ENCODE measurements at places on chromosomes 2 and 18. TPM values are rescaled to one million over a fixed set of nuclear protein-coding genes. Genes with fewer than 3 reads are reported as not detected.

XDH gene
- polyA plus RNA-seq = not detected

MBOAT2 gene
- polyA plus RNA-seq = not detected

ANKAR gene
- 13.4 TPM for polyA plus RNA-seq

C1QL2 gene
- not detected for polyA plus RNA-seq

EMILIN1 gene
- 0.64 TPM for polyA plus RNA-seq

IL36A gene
- polyA plus RNA-seq = not detected

NPAS2 gene
- not detected for polyA plus RNA-seq

UGT1A9 gene
- not detected for polyA plus RNA-seq

TMEM131 gene
- 17.7 TPM for polyA plus RNA-seq

CREG2 gene
- polyA plus RNA-seq = not detected

FZD7 gene
- polyA plus RNA-seq = 0.17 TPM

MDH1B gene
- polyA plus RNA-seq = not detected

TMEM247 gene
- polyA plus RNA-seq = not detected

LBH gene
- polyA plus RNA-seq = 215 TPM

POLR1A gene
- not detected for polyA plus RNA-seq

CCBE1 gene
- polyA plus RNA-seq = not detected

DYSF gene
- polyA plus RNA-seq = 0.09 TPM

SCYGR4 gene
- not detected for polyA plus RNA-seq

All from naive B cell (primary cell).